ENCODE measurements at places on chromosomes 16 and 17.
A peak's percentile ranks its signal among the peaks of the same experiment; 100 is the strongest.

GRCh38 chr16:70804153-70804733 is 3.3 kb upstream of the VAC14 start:
- DNase-seq = no peak

GRCh38 chr17:3557768-3558583 is at the start of gene TRPV3:
TRPV3 (minus strand) TSS chr17:3557812; CDS start chr17:3554850, 2,962 bp downstream.
- peak; percentile 36 for DNase-seq

DNA sequence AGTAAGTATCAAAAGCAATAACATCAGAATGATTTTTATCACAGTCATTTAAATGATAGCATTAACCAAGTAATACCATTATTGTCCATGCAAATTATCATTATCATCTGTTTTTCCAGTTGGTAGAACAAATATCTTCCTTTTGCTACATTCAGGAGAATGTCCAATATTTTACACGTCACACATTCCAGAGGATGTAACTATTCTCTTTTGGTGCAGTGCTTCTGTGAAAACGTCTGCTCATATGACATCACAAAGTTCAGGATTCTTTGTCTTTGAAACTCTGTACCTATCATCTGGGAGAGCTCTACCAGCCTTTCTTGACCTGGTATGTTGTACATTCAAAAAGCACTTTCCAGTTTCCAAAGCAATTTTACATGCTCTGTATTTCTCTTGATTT is 40.2 kb upstream of the PITPNM3 start:
- DNase-seq = no peak

- no peak for DNase-seq
Observed at GRCh38 chr17:68141050-68141449, 105.5 kb downstream of the KPNA2 start.

DNA sequence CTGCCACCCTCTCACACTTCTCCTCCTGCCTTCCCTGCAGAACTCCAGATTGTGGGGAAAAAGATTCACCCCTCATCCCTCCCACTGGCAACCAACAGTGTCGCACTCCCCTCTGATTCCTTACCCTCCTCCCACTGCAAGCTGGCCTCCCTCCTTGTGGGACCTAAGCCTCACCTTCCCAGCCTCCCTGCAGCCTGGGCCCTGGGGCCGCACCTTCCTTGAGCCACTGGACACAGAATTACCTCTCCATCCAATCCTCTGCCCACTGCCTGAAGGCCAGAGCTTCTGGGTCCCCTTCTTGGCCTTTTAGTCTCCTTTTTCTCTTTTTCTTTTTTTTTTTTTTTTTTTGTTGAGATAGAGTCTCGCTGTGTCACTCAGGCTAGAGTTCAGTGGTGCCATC is 33.9 kb downstream of the NGFR start:
- no peak for DNase-seq

- DNase-seq = no peak
Observed at GRCh38 chr17:68329331-68329730, 38.0 kb downstream of the ARSG start.

DNA sequence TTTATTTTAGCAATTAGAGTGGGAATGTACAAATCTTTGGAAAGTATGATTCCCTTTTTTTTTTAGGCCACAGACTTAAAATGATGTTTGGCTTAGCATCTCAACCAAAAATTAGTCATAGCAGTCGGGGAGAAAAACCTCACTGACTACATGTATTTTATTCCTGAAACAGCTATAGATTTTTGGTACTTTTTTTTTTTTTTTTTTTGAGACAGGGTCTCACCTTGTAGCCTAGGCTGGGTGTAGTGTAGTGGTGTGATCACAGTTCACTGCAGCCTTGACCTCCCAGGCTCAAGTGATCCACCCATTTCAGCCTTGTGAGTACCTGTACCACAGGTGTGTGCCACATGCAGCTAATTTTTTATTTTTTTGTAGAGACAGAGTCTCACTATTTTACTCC is 23.4 kb downstream of the RNFT1 start:
- no peak for DNase-seq

DNA sequence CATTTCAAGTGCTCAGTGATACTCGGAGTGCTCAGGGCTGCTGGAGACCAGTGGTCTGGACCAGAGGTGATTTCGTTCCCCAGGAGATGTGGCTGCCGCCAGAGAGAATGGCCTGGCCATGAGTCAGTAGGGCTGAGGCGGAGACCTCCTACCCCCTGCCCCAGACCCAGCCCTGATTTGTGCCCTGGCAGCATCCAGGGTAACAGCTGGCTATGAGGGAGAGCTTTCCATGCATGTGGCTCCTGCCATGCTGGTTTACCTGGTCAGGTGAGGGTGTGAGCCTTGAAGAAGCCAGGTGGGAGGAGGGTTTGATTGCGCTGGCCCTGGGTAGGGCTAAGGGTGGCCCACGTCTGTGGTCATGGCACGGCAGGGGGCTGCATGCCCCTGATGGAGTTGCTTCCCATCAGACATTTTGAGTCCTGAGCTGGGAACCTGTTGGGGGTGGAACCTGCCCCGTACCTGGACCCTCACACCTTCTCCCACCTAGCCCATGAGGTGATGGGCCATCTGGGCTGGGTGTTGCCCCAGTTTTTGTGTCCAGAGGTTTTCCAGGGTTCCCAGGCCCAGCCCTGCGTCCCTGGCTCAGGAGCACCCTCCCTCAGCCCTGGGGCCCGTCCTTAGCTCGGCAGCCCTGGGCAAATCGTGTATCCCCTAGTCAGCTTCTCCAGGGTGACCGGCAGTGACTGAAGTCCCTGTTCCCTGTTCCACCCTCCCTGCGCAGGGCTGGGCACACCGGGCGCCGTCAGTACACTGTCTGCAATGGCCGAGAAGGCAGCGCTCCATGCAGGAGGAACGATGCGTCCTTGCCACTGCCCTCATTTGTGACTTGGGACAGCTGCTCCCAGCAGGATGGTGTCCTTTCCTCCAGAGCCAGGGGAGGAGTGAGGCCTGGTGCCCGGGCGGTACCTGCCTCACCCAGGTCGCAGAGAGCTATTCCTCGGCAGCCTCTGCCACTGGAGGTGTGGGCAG is 9.0 kb upstream of the CSNK1D start:
- no peak for DNase-seq

DNA sequence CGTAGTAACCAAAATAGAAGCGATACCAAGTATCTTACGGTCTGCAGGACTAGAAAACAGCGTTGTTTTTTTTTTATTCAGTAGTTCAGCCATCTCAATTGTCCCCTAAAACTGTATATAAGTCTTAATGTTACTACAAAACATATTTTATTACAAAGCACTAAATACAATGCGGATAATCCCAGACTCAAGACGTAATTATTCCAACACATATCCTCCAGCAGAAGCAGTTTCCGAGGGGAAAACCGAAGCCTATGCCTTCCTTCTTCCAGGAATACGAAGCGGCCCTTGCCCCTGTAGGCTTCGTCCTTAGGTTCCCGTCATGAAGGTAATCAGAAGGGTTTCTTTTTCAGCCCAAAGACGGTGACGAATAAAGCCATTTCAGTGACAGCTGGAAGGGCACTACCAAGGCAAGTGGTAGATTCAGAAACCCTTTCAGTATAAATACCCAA is 2.3 kb downstream of the TMEM107 start:
- DNase-seq = no peak

DNA sequence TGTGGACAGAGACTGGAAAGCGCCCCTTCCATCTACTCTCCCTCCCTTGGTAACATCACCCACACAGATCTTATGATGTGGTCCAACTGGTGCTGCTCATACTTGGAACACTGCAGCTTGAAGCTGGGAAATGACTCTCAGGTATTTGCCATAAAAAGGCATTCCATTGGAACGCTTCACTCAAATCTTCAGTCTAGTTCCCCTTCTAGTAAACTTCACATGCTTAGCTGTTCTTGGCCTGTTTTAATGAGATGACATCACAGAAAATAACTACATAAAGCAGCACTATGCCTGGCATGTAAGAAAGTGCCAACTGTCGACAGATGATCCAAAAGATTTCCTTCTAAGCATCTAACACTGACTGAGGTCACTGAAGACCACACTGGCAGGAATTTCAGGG is 9.3 kb downstream of the ZNF263 start:
- DNase-seq = no peak

- peak; percentile 88 for DNase-seq
Observed at GRCh38 chr16:29738514-29738913, 7.3 kb downstream of the C16orf54 start.

GRCh38 chr17:56599566-56599965 is 6.1 kb downstream of the NOG start:
- no peak for DNase-seq

DNA sequence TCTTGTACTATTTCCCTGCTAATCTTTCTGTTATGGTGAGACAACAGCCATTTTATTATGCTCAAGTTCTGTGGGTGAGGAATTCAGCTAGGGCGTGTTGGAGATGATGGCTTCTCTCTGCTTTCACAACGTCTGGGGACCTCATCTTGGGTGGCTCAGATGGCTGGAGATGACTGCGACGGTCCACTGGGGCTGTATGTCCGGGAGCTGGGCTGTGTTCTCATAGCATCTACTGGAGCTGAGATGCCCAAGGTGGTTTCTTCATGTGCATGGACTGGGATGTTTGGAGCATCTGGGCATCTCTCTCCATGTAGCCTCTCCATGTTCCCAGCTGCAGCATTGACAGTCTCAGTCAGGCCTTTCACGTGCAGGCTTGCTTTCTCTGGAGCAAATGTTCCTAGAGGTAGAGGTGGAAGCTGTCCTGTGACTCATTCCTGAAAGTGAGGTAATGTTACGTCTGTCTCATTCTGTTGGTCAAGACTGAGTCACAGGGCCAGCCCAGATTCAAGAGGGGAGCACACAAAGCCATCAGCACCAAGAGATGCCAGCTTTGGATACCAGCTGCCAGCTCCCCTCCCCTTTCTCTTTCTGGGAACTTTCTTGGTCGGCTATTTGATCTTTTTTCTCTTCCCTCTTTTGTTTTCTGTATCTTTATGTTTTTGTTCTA is 96.2 kb downstream of the RAP1GAP2 start:
- DNase-seq = no peak

GRCh38 chr16:87922250-87922871 is 14.0 kb downstream of the CA5A start:
- no peak for DNase-seq

DNA sequence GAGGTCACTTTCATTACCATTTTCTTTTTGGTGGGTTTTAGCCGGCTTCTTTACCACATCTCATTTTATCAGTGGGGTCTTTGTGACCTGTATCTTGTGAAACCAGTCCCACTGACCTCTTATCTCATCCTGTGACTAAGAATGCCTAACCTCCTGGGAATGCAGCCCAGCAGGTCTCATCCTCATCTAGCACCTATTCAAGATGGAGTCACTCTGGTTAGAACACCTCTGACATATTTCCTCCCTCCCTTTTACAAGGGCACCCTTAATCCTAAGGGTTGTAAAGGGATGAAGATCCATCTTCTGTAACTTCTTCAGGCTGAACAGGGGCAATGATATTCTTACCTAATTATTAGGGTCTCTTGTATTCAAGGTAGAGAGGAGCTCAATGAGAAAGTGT is 107.9 kb upstream of the HAS3 start:
- no peak for DNase-seq

DNA sequence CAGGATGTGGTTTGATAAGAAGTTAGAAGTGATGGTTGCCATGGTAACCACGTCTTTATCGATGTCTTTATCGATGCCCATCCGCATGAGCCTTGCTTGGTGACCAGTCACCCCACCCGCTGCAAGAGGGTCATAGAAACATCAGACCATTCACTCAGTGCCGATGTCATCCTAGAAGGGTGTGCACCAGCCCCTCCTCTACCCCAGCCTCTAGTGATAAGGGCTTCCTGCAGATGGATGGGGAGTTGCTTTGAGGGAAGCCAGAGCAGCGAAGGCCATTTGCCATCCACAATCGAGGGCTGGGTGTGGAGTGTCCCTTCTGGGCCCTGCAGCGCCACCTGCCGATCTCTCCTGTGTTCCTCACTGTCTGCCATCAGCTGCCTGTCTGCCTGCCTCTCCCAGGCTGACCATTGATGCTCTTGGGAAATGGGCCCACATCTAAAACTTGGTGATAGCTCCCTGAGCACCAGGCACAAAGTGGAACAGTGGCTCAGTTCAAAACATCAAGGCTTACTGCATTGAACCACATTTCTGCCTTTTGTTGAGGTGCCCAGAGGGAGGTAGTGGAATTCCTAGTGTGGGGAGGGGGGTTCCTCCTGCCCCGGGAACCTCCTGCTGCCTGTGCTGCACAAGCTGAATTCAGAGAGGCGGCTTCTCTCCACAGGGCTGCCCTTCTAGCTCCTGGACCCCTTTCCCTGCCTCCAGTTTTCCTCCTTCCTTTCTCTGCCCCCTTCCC is 8.9 kb downstream of the CALB2 start:
- DNase-seq = no peak

DNA sequence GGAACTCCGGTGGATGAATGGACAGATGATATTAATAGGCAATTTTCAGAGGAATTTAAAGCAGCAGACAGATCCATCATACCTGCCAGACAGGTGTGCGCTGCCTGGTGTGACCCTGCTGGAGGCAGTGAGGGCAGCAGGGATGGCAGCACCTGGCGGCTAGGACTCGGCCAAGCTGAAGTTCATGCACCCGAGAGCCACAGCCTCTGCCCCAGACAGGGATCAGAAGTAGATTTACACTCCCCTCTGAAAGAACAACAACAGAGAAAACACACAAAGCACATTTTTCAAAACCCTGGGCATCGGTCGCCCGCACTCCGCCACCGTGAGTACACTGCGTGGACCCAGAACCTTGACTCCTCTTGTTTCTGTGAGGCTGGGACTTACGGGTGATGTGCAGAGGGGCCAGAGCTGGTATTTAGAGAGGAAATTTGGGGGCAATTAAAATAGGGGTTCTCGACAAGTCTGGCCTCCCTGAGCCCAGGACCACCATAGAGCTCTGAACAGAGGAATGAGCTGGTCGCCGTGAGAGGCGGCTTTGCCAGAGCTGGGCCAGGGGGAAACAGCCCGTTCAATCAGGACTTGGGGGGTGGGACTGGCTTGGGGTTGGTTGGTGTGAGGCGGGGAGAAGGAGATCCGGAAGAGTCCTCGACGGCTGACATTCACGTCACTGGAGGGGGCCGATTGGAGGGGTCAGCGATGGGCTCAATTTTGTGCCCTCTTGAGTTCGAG is 101.0 kb downstream of the METRNL start:
- DNase-seq = no peak

- DNase-seq = no peak
Observed at GRCh38 chr17:79852748-79853147, 13.5 kb upstream of the CBX4 start.

DNA sequence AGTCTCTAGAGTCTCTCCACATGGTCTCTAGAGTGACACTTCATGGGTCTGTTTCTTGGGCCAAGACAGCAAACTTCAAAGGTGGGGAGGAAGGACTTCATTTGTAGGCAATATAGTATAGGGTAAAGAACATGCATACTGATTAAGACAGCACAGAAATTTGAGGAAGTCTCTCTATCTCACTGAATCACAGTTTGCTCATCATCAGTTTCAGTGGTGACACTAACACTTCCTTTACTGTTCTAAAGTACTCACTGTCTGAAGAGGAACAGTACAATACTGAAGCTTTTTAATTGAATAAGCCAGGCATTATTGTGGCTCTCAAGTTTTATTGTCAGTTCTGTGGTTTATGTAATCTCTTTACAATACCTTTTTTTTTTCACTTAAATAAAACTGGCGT is 656.4 kb upstream of the CDH8 start:
- no peak for DNase-seq
